Chondrocyte (in vitro differentiated cells): ENCODE measurements at places on chromosomes 5 and 9. TPM values are rescaled to one million over a fixed set of nuclear protein-coding genes. Genes with fewer than 3 reads are reported as not detected.

- peaks cover 33% of the 10 kb centered on the region for H3K27me3 ChIP-seq
- H3K4me3 ChIP-seq, result no peak overlapping the region
- no peaks in the 10 kb centered on the region for H3K4me1 ChIP-seq
- no peak overlapping the region for H3K27ac ChIP-seq
Observed at GRCh38 chr9:21744841-21745240, 57.6 kb upstream of the MTAP start.

- no peaks in the 10 kb centered on the region for H3K36me3 ChIP-seq
- H3K27me3 ChIP-seq, result peaks cover 18% of the 10 kb centered on the region
- no peak overlapping the region for H3K4me3 ChIP-seq
Observed at GRCh38 chr9:21611891-21612290, 129.8 kb upstream of the IFNE start.

- H3K27ac ChIP-seq, result no peak overlapping the region
- peaks cover 12% of the 10 kb centered on the region for H3K36me3 ChIP-seq
- DNase-seq, result no peak
- H3K4me1 ChIP-seq, result peaks cover 36% of the 10 kb centered on the region
- H3K4me3 ChIP-seq, result no peak overlapping the region
- H3K27me3 ChIP-seq, result no peaks in the 10 kb centered on the region
Observed at GRCh38 chr9:86073839-86074238, 25.5 kb downstream of the GOLM1 start.

DNA sequence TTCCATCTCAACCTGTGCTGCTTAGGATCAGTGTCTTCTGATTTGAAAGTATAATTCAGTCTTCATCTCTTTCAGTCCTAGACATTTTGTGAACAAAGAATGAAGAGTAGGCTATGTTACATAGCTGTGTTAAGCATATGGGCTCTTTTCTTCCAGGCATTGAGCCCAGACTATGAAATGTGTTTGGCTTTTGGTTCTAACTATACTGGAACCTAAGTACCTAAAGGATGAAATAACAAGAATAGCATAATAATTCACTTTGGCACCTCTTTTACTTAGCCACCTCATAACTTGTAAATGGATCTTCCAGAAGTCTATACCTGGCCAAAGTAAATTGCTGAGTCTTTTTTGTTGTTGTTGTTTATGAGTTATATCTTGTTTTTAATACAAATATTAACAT, 71.4 kb downstream of the SLF1 start:
- DNase-seq, result no peak
- peaks cover 2% of the 10 kb centered on the region for H3K36me3 ChIP-seq
- peaks cover 14% of the 10 kb centered on the region for H3K4me1 ChIP-seq
- no peak overlapping the region for H3K27ac ChIP-seq

DNA sequence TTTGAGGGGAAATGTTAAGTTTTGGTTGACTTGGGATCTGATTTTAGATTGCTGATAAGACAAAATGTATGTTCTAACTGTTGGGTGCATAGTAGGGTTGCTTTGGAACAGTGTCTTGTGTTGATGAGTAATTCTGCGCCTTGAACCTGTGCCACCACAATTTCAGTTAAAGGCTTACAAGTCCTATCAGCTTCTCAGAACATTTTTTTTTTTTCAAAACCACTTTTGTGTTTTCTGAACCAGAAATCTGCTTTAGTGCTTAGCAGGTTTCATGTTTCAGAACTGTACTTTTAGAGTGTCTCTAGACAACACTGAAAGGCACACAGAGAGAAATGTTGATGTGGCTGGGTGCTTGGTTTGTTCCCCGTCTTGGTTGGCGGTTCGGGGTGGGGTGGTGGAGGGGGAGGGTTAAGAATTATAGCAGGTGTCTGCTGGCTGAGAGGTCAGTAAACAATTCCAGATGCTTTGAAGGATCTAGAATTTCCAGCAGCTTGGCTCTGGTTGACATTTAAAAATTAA, 84.6 kb downstream of the ANKRD55 start:
- peaks cover 22% of the 10 kb centered on the region for H3K4me1 ChIP-seq
- no peak overlapping the region for H3K27ac ChIP-seq
- no peak overlapping the region for H3K4me3 ChIP-seq
- no peaks in the 10 kb centered on the region for H3K36me3 ChIP-seq

DNA sequence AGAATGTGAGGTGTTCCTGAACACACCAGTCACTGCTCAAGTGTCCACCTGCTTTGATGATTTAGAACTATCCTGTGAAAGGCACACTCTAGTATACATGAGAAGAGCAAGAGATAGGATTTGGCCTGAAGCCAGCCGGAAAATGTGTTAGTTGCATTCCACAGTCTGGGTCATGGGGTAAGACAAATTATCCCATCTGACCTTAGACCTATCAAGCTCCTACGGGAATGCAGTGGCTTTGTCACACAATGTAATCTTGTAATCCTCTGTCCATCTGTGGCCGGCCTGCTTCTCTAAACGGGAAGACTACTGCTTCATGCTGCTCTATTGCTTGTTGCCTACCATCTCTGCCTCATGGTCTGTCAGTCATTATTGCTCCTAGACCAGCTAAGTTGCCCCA, 92.4 kb upstream of the PRRC1 start:
- H3K27me3 ChIP-seq, result no peaks in the 10 kb centered on the region
- peaks cover 6% of the 10 kb centered on the region for H3K36me3 ChIP-seq
- H3K27ac ChIP-seq, result no peak overlapping the region
- DNase-seq, result no peak
- H3K4me1 ChIP-seq, result peaks cover 13% of the 10 kb centered on the region

- H3K36me3 ChIP-seq, result no peaks in the 10 kb centered on the region
- no peak for DNase-seq
- peak overlapping the region; percentile 14 for H3K4me3 ChIP-seq
- H3K4me1 ChIP-seq, result peaks cover 65% of the 10 kb centered on the region
- H3K27me3 ChIP-seq, result no peaks in the 10 kb centered on the region
- peak overlapping the region; percentile 75 for H3K27ac ChIP-seq
Observed at GRCh38 chr9:135887585-135888050, 19.7 kb downstream of the CAMSAP1 start.

GRCh38 chr9:113715086-113715485, 161.0 kb upstream of the ZNF618 start:
- H3K4me1 ChIP-seq, result peaks cover 12% of the 10 kb centered on the region
- no peak overlapping the region for H3K4me3 ChIP-seq
- H3K36me3 ChIP-seq, result peaks cover 4% of the 10 kb centered on the region

DNA sequence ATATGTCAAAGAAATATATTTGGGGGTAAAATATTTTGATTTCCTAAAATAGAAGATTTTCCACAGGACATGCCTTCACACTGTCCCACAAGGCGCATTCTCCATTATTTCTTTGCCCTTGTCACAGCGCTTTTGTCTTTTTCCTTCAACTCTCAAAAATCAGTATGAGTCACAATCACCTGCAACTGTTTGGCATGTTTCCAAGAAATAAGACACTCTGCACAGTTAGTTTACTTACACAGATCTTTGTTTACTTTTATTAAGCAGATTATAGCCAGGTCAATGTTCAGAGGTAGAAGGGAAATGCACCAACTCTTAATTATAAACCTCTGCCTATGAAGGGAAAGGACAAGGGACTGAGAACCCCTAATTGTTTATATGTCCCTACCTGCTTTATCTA, 9.5 kb downstream of the CEMIP2 start:
- H3K27me3 ChIP-seq, result no peaks in the 10 kb centered on the region
- no peak overlapping the region for H3K4me3 ChIP-seq
- no peaks in the 10 kb centered on the region for H3K36me3 ChIP-seq
- peaks cover 61% of the 10 kb centered on the region for H3K4me1 ChIP-seq
- no peak overlapping the region for H3K27ac ChIP-seq

- no peak overlapping the region for H3K4me3 ChIP-seq
- no peaks in the 10 kb centered on the region for H3K4me1 ChIP-seq
- H3K27ac ChIP-seq, result no peak overlapping the region
- peaks cover 35% of the 10 kb centered on the region for H3K27me3 ChIP-seq
- no peak for DNase-seq
Observed at GRCh38 chr5:160516696-160517530, 95.3 kb downstream of the PTTG1 start.

DNA sequence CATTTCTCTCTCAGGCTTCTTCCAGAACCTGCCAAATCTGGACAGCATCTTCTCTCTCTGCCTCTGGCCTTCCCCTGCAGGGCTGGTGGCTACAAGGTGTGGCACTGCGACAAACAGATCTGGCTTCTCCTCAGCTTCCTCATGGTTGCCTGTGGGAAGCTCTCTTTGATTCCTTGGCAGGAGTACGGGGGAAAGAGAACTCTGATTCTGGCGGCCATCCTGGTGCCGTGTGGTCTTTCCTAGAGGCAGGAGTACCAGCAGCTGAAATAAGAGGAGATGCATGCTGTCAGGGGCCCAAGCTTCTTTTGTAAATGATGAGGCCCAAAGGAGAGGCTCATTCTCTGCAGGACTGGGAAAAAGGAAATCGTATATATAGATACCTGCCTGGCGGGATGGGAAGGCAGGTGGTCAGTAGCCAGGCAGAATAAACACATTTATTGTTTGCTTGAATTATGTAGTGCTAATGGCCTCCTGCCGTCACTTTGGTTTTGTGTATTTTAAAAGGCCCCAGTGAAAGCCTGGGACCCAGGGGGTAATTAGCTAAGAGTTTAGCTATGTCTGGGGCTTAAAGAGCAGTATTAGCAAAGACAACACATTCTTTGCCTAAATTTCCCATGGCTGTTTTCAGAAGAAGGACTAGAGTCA, at the start of gene CER1:
CER1 (minus strand) TSS at position 343 of the 645 bp plus-strand sequence; CDS start at position 282, 61 bp downstream.
- H3K4me1 ChIP-seq, result no peaks in the 10 kb centered on the region
- H3K27me3 ChIP-seq, result no peaks in the 10 kb centered on the region
- H3K27ac ChIP-seq, result no peak within 1 kb of the TSS

- H3K4me3 ChIP-seq, result no peak overlapping the region
- no peaks in the 10 kb centered on the region for H3K4me1 ChIP-seq
- H3K27me3 ChIP-seq, result peaks cover 14% of the 10 kb centered on the region
- no peaks in the 10 kb centered on the region for H3K36me3 ChIP-seq
- DNase-seq, result no peak
Observed at GRCh38 chr5:86875539-86875938, 257.8 kb downstream of the COX7C start.

GRCh38 chr5:100546001-100546400, 10.8 kb downstream of the FAM174A start:
- H3K27ac ChIP-seq, result no peak overlapping the region
- peaks cover 7% of the 10 kb centered on the region for H3K4me1 ChIP-seq
- no peaks in the 10 kb centered on the region for H3K27me3 ChIP-seq
- no peaks in the 10 kb centered on the region for H3K36me3 ChIP-seq

DNA sequence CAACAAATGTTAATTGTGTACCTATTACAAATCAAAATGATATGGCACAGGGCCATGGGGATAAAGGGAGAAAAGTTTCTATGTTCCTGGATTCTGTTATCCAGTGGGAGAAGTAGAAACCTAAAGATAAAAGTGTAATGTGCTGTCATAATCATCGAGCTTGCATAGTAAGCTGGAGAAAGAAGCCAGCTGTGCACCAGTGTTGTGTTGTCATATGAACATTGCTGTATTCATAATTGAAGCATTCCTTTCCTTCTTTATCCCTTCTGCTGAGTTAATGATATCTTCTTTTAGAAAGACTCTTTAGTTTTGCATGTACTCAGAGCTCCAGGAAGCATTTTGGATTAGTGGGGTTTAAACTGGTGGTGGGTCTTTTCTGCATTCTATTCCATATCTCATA, 39.5 kb downstream of the NTRK2 start:
- H3K36me3 ChIP-seq, result peaks cover 6% of the 10 kb centered on the region
- no peaks in the 10 kb centered on the region for H3K27me3 ChIP-seq
- peaks cover 41% of the 10 kb centered on the region for H3K4me1 ChIP-seq
- DNase-seq, result no peak

DNA sequence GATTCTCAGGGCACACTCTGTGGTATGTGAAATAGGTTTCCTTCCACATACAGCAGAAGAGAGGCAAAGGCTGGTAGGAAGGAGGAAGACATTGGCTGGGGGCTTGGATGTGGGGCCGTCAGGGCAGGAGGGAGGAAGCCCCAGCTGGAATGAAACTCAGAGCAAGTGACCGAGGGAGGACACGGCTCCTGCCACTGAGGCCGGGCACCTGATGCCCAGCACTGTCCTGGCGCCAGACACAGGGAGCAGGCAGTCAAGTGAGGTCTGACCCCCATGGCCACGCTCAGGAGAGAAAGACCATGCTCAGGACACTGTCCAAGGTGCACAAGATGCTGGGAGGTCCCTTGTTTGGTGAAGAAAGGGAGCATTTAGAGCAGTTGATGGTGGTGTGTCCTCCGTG, 245.5 kb downstream of the CACNA1B start:
- H3K27ac ChIP-seq, result no peak overlapping the region
- no peaks in the 10 kb centered on the region for H3K4me1 ChIP-seq
- H3K4me3 ChIP-seq, result no peak overlapping the region
- H3K36me3 ChIP-seq, result peaks cover 1% of the 10 kb centered on the region
- H3K27me3 ChIP-seq, result peaks cover 2% of the 10 kb centered on the region

DNA sequence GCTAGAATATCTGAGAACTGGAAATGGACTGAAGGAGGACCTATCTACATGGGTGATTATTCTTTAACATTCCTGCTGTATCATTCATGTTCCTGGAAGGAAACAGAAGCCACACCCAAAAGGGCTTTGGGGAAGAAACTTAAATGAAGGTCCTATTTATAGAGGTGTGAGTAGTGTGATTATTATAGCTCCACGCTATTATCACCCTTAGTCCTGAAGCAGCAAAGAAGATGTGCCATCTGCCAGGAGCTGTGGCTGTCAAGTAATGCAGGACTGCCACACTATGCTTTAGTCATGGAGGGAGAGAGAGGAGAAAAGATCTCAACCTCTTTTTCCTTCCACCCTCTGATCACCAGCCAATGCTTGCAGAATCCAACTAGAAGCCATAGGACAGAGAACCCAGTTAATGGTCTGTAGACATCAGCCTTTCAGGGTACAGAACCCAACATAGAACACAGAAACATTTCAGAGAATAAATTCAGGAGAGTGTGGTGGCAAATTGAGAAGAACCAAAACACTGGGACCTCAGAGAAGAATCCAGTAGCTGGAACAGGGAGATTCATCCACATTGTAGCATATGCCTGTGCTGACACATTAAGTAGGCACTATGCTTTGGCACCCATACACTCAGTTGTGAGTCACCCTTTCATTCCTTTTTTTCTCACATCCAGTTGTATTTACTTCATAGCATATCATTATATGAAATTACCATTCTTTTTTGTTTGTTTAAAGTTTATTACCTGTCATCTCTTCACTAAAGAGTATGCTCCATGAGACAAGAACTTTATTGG, 21.0 kb upstream of the RNF180 start:
- no peak overlapping the region for H3K4me3 ChIP-seq
- H3K4me1 ChIP-seq, result peaks cover 5% of the 10 kb centered on the region
- H3K36me3 ChIP-seq, result no peaks in the 10 kb centered on the region
- H3K27me3 ChIP-seq, result peaks cover 26% of the 10 kb centered on the region

DNA sequence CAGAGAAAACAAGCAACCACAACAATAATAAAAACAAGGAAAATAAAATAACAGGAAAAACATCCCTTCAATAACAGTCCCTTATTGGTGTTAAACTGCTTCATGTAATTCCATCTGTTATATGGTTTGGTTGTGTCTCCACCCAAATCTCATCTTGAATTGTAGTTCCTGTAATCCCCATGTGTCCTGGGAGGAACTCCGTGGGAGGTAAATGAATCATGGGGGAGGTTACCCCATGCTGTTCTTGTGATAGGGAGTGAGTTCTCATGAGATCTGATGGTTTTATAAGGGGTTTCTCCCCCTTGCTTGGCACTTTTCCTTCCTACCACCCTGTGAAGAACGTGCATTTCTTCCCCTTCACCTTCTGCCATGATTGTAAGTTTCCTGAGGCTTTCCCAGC, 369.8 kb downstream of the TMEM232 start:
- H3K27me3 ChIP-seq, result no peaks in the 10 kb centered on the region
- peaks cover 20% of the 10 kb centered on the region for H3K4me1 ChIP-seq
- no peak for DNase-seq
- H3K36me3 ChIP-seq, result no peaks in the 10 kb centered on the region

HRCT1 gene
- 7.2 to 16.6 TPM (median 7.8 TPM) in 3 replicates for total RNA-seq

MAMDC2 gene
- 76.7 to 92.6 TPM (median 77.5 TPM) in 3 replicates for total RNA-seq

EQTN gene
- not detected in 3 replicates for total RNA-seq

SPINK1 gene
- not detected in 3 replicates for total RNA-seq

INSL4 gene
- not detected in 3 replicates for total RNA-seq

IRX2 gene
- 9.1 to 11.5 TPM (median 9.2 TPM) in 3 replicates for total RNA-seq

DIRAS2 gene
- total RNA-seq, result 10.5 to 20.2 TPM (median 10.9 TPM) in 3 replicates

DBH gene
- total RNA-seq, result not detected in 3 replicates

PTGDS gene
- 24.2 to 80.4 TPM (median 76.8 TPM) in 3 replicates for total RNA-seq
